ENCODE measurements at places on chromosomes 6 and 20.
A peak's percentile ranks its signal among the peaks of the same experiment; 100 is the strongest.

- peak; percentile 12 for DNase-seq
Observed at GRCh38 chr20:2576317-2576727, 39.9 kb downstream of the TMC2 start.

GRCh38 chr6:145704143-145704781 lies 31.1 kb downstream of the EPM2A start:
- DNase-seq = no peak

GRCh38 chr6:97423190-97423589 lies 140.2 kb upstream of the MMS22L start:
- no peak for DNase-seq

DNA sequence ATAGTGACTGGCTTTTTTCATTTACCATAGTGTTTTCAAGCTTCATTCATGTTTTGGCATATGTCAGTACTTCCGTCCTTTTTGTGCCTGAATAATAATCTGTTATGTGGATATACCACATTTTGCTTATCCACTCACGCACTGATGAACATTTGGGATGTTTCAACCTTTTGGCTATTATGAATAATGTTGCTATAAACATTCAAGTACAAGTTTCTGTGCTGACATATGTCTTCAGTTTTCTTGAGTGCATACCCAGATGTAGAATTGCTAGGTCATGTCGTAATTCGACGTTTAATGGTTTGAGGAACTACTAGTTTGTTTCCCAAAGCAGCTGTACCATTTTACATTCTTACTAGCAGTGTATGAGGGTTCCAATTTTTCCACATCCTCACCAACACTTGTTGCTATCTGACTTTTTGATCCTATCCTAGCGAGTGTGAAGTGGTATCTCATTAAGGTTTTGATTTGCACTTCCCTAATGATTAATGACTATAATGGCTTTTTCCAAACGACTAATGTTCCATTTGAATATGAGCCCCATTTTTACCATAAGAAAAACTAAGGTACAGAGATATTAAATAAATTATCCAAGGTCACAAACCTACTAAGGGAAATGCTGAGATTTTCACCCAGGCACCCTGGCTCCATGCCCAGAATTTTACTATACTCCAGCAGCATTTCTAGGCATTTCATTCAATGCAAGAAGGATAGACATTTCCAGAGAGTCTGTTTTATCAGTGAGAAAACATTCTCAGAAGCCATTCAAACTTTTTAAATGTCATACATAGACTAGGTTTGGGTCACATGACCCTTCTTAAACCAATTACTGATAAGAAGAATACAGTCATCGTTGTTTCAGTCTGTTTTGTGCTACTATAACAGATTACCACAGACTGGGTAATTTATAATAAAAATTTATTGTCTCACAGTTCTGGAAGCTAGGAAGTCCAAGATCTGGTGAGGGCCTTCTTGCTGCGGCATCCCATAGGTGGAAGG lies 71.1 kb upstream of the RUNX2 start:
- DNase-seq = no peak

GRCh38 chr6:105078386-105078708 lies 101.5 kb downstream of the POPDC3 start:
- no peak for DNase-seq

GRCh38 chr6:47654255-47654654 lies 44.1 kb upstream of the ADGRF4 start:
- DNase-seq = no peak

DNA sequence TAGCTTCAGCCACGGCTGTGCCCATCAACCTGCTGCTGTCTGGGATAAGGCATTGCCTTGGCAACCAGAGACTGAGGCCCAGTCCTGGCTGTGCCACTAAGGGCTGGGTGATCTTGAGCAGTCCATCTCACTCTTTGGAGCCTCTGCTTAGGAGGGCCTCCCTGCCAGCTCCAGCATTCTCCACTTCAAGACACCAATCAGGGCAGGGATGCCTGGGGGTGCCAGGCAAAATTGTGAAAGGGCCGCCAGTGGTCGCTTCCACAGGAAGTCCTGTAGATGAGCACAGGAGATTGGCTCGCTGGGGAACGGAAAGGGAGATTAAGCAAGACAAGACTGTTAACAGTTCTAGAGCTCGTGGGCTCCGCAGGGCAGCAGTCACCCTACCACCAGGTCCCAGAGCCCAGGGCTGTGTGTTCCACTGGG lies at the start of gene RAB44:
RAB44 (plus strand) TSS at position 346 of the 423 bp plus-strand sequence. CDS start 6,410 bp downstream, outside the sequence.
- DNase-seq = no peak

- no peak for DNase-seq
Observed at GRCh38 chr20:39108746-39109145, 146.6 kb downstream of the DHX35 start.

- DNase-seq = no peak
Observed at GRCh38 chr20:47318586-47319516, 37.6 kb downstream of the ZMYND8 start.

DNA sequence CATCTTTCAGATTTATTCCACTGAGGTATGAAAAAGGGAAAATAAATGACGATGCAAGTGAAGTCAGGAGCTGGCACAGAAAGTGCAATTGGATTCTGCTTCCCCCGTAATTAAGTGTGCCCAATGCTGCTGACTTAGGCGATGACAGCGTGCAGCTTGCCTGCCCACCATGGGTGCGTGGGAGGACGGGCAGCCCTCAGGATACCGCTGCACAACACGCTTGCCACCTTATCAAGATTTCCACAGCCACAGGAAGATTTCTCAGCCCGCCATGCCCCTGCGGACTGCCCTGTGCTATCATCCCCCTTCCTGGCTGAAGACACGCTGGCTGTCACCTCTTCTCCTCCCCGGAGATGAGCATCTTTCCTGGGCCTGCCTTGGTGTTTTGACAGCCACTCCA lies 103.3 kb upstream of the BACH2 start:
- DNase-seq = no peak

- DNase-seq = no peak
Observed at GRCh38 chr6:111291336-111292259, 191.4 kb downstream of the REV3L start.

GRCh38 chr20:34637245-34638038 lies 39.5 kb downstream of the PIGU start:
- no peak for DNase-seq

DNA sequence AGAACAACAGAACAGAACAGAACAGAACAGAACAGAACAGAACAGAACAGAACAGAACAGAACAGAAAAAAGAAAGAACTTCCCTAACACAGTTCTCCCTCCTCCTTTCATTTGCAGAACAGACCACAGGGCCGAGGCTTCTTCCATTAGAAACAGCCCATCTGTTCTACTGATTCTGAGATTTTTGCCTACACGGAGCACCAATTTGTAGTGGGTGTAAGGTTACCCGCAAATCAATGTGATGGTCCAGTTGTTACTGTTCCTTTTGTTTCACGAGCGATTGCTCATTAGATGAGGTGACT lies 734 bp upstream of the OGFRL1 start:
- no peak for DNase-seq

- no peak for DNase-seq
Observed at GRCh38 chr6:80456724-80457438, 350.4 kb downstream of the BCKDHB start.

- no peak for DNase-seq
Observed at GRCh38 chr20:36454698-36455427, 86.5 kb upstream of the MYL9 start.

- no peak for DNase-seq
Observed at GRCh38 chr6:138105880-138106664, 1.1 kb downstream of the PERP start.

DNA sequence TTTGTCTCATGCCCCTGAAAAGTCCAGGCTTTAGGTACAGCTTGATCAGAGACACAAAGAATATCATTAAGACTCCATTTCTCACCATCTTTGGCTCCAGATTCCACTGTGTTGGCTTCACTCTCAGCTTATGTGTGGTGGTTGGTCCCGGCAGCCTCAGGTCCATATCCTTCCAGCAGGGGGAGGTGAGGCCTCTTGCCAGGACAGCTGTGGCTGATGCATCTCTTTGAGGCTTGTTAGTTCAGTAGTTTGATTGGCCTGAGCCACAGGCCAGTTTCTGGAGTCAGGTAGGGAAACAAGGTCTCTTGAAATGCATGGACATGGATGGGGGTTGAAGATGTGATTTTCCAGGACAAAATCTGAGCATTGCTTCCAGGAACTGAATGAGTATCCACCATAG lies 62.4 kb downstream of the JAG1 start:
- DNase-seq = no peak

DNA sequence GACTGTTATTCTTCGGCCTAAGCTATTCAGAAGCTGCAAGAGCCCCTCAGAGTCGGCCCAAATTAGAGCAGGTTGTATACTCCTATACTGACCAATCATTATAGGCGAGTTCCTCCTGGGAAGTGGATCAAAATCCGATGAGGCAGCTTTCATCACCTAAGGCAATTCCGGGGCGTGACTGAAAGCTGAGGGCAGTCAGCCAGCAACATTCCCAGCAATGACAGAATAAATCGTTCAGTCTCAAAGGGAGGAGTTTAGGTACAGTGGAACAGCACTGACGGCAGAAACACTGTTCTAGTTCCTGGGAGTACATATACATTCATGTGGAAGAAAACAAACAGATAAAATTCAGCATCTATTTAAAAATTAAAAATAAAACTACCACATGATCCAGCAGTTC lies 10.8 kb downstream of the HLA-DQB2 start:
- no peak for DNase-seq

- no peak for DNase-seq
Observed at GRCh38 chr6:169831450-169832246, 80.2 kb downstream of the ERMARD start.

GRCh38 chr6:127812985-127813698 lies 87.7 kb downstream of the THEMIS start:
- no peak for DNase-seq

DNA sequence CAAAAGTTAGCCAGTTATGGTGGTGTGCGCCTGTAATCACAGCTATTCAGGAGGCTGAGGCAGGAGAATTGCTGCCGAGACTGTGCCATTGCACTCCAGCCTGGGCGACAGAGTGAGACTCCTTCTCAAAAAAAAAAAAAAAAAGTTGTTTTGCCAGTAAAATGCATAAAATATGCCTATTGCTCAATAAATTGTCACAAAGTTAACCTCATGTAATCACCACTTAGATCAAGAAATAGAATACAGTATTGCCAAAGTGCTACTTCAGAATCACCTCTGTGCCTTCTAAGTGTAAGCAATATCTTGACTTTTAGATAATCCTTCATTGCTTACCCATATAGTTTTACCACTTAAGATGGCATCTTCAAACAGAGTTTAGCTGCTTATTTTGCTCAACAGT lies 80.7 kb downstream of the TRMT11 start:
- no peak for DNase-seq

DNA sequence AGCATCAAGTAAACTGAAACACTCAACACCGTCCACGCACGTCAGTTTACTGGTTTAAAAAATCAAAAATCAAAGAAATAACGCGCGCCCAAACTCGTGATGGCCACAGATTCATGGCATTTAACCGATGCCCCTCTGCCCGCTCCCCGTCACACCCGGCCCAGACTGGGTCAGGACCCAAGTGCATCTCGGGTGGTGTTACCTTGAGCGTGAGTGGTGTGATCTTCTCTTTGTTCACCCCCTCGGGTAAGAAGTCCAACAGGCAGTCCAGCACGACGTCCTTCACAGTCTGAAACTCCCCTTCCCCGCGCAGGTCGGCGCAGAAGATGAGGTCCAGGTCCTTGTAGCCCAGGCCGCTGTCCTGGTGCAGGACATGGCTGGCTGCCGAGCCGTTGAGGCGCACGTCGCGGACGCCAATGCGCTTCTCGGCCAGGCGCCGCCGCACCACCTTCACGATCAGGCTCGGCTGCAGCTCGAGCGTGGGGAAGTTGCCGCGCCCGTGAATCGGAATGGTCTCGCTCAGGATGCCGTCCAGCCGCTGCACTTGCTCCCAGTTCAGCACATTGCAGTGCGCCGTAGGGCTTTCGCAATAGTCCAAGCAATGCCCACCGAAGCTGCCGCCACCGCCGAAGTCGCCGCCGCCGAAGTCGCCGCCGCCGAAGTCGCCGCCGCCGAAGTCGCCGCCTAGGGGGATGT lies 945 bp downstream of the TENT5A start:
- DNase-seq = no peak

- DNase-seq = peak; percentile 3
Observed at GRCh38 chr20:48697845-48698491, 129.8 kb downstream of the PREX1 start.

DNA sequence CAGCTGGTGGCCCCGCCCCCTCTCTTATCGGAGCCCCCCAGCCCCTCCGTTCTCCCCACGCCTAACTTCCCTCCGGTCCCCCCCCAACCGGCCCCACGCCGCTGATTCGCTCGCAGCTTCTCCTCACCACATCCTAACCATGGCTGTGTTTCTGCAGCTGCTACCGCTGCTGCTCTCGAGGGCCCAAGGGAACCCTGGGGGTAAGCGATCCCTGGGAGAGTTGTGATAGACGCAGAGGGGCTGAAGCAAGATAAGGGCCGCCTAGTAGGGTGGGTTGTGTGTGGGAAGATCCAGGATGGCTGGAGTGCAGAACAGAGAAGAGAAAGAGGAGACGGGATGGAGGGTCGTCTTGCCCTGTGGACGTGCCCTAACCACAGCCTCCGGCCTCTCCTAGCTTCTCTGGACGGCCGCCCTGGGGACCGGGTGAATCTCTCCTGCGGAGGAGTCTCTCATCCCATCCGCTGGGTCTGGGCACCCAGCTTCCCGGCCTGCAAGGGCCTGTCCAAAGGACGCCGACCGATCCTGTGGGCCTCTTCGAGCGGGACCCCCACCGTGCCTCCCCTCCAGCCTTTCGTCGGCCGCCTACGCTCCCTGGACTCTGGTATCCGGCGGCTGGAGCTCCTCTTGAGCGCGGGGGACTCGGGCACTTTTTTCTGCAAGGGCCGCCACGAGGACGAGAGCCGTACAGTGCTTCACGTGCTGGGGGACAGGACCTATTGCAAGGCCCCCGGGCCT lies at the start of gene MPIG6B:
MPIG6B (plus strand) TSS at position 129 of the 735 bp plus-strand sequence; CDS start at position 140, 11 bp downstream.
- DNase-seq = no peak

- no peak for DNase-seq
Observed at GRCh38 chr6:387293-387741, 4.2 kb upstream of the IRF4 start.
